Activated T-helper 17 cell treated with anti-CD3 and anti-CD28 coated beads, Interleukin-2, amount 50 U/mL, for 72 hours (primary cell): ENCODE measurements at places on chromosomes 5 and 9. TPM values are rescaled to one million over a fixed set of nuclear protein-coding genes. Genes with fewer than 3 reads are reported as not detected.

- ATAC-seq, result no peak
Observed at GRCh38 chr5:67659288-67659687, 462.7 kb upstream of the CD180 start.

- ATAC-seq, result no peak
Observed at GRCh38 chr5:15621094-15621493, 121.1 kb downstream of the FBXL7 start.

The CCL28 gene
- 22.8 TPM for total RNA-seq

- ATAC-seq, result no peak
Observed at GRCh38 chr5:154570572-154571324, 92.7 kb upstream of the HAND1 start.

GRCh38 chr5:946720-947625, 54.3 kb downstream of the TRIP13 start:
- no peak for ATAC-seq
